Stimulated activated CD4-positive, alpha-beta T cell treated with anti-CD3 and anti-CD28 coated beads, Interleukin-4, amount 100 ng/mL, for 1 hour (primary cell): ENCODE measurements at places on chromosomes 6 and 20.
A peak's percentile ranks its signal among the peaks of the same experiment; 100 is the strongest.

- DNase-seq = no peak
Measured at GRCh38 chr6:4567141-4567540, 209.1 kb upstream of the CDYL start.

DNA sequence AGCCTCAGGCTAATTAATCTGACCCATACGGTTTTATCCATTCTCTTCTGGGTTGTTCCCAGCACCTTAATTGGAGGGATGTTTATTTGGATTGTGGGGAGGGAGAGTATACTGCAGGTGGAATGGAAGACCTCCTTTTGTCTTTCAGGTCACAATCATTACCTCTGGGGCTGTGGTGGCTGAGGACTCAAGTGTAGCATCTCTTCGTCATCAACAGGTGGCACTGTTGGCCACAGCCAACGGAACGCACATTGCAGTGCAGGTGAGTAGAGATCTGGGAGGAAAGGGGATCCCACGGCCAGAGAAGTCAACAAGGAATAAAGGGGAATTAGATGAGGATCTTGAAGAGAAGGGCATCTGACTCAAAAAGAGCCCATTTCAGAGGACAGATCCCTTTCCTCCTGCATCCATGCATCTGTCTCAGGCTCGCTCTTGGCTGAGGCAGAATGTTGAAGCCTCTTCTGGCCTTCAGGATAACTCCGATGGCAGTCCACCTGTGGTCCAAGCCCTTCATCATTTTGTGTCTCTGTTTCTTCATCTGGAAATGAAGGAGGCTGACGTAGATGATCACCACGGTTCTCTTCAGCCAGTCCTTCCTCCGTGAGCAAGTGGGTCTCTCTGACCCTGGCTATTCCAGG, 3.2 kb upstream of the DEF6 start:
- peak; percentile 47 for DNase-seq

- DNase-seq = no peak
Measured at GRCh38 chr6:142857233-142857761, 87.7 kb downstream of the HIVEP2 start.

GRCh38 chr6:7644417-7644816, 54.4 kb downstream of the SNRNP48 start:
- no peak for DNase-seq

GRCh38 chr6:93165850-93166430, 253.4 kb downstream of the EPHA7 start:
- DNase-seq = no peak

DNA sequence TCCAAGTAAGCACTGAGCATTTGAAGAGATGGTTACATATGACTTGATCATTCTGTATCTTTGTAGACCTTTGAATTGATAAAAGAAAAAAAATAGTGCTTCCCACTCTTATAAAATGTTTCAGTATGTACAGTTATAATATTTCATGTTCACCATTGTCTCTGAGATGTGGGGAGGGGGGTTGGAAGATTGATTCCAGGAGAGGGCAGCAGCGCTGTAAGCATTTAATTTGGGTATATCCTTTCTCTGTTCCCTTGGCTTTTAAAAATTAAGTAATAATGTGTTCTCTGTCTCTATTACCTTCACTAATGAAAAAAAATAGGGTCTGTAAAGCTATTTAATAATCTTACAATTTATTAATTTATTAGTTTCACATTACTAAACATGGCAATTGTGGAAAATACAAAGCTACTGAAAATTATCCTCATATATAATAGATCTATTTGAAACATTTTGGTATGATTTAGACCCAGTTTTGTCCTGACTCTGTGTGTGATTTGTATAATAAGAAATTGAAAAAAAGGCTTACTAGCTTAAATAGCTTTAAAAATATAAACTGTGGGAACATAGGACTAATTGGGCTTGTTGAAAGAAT, 341.2 kb downstream of the CDKAL1 start:
- DNase-seq = no peak

DNA sequence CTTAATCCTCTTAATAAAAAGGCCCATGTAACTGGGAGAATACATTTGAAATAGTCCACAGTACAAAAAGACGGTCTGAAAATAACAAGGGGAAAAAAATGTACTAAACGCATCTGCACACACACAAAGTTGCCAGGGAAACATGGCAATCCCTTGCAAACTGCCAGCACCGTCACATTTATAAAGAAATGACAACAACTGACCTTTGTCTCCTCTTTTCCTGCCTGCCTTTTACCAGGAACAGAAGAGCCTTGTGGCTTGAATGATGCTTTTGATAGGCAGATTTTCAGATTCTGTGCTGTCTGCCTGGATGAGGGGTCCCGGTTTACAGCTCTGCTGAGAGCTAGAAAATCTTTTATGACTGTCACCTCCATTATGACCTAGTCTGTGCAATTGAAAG, 308.6 kb upstream of the ZFP64 start:
- no peak for DNase-seq

GRCh38 chr6:104930939-104931338, 26.0 kb upstream of the LIN28B start:
- no peak for DNase-seq

DNA sequence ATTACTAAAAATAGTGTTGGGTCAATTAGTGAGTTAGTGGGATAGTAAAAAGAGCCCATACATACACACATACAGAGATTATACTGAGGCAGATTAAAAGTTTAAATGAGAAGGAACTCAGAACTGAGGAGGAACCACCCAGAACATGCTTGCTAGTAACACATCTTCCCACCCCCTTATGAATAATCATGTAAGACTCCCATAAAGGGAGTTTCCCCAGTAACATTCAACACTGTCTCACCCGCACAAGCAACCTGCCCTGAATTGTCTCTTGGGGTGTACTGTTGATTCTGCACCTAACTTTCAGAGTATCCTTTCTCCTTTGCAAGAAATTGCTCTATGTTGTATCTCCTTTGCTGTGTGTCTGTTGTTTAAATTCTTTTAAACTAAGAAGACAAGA, 11.1 kb upstream of the HLA-DQB2 start:
- DNase-seq = no peak

- no peak for DNase-seq
Measured at GRCh38 chr6:125944434-125944816, 12.1 kb upstream of the HINT3 start.

DNA sequence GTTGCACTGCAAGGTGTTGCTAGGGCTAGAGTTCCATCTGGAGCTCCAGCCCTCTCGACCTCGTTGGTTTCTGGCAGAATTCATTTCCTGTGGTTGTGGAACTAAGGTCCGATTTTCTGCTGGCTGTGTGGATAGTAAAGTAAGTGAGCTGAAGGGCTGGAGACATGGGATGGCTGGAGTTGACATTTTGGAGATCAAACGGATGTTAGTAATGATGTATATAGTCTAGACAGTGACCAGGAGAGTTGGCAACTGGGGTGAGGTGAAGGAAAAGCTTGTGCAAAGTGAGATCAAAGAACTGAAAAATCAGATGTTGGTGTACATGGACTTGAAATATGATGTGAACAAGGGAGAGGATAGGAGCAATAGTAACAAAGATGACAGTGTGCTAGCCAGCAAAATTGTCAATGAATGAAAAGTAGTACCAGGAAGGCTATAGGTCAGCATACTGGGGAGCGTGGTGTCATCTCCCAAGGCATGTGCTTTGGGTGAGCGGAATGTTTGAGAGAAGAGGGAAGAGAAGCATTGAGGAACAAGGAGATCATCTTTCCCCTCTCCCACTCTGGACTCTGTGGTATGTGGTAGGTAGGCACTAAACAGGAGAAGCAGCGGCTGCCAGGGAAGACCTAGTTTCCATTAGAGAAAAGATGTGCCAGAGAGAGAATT, 7.8 kb downstream of the QRSL1 start:
- no peak for DNase-seq

DNA sequence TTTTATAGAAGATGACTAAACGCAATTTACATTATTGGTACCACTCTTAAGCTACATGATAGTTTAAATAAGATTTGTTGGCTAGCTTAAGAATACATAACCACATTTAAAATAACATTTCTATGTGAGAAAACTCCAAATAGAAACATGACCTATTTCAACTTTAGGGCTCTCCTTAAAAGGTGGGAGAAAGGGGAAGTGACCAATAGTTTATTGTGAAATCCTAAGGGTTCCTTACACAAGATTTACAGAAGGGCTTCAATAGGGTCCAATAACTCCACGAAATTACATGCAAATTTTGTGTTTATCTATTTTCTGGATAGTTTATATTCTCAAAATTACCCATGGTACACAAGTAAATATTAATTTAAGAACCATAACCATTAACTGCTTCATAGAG, 91.6 kb upstream of the DST start:
- DNase-seq = no peak

GRCh38 chr20:33653218-33653899, 8.8 kb upstream of the C20orf144 start:
- DNase-seq = peak; percentile 32

GRCh38 chr6:107106165-107106564, 9.2 kb downstream of the BEND3 start:
- no peak for DNase-seq

- no peak for DNase-seq
Measured at GRCh38 chr20:5159928-5160327, 33.1 kb downstream of the CDS2 start.

DNA sequence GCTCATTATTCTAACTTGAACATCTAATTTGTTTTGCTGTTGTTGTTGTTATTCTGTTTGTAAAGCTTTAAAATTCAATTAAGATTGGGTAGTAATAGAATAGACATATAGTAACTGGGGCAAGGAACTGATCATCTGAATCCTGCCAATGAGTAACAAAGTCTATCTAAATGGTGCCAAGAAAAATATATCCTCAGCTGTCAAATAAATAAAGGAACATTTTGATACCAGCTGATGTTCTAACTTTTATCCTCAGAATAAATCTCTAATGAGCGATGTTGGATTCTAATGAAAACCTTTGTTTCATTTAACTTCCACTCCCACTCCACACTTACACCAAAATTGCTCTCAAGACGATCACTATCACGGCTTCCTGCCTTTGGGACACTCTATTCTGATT, 210.9 kb downstream of the TINAG start:
- DNase-seq = no peak

DNA sequence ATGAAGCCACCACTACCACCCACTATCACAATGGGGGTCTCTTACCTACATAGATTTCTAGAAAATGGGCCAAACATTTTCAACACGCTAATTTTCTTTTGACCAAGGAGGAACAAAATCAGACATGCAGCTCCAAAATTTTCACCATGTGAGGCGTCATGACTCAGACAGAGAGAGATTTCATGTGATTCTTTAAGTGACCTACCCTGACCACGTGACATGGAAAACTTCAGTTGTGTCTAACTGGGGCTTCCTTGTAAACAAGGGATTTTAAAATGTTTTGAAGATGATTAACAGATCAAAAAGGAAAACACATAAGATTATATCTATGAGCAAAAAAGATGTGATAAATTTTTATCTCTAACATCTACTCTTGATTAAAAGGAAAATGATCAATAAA, 199.2 kb downstream of the TBXT start:
- no peak for DNase-seq

- no peak for DNase-seq
Measured at GRCh38 chr6:35491558-35492257, 5.2 kb downstream of the TEAD3 start.

DNA sequence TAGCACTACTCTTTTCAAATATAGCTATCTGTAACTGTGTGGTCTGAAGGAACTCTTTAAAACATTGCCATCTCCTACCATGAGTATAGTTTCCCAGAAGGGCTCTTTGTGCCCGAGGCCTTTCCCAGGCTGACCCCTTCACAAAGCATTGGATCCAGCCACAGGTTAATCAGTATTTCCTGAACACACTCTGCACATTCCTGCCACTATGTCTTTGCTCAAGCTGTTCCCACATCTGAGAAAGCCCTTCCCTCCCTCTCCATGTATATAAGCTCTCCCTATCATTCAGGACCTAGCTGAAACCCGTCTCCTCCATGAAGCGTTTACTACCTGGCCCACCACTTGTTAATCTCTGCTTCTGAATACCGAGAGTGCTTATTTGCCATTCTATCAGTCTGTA, 47.8 kb upstream of the PKHD1 start:
- DNase-seq = no peak

DNA sequence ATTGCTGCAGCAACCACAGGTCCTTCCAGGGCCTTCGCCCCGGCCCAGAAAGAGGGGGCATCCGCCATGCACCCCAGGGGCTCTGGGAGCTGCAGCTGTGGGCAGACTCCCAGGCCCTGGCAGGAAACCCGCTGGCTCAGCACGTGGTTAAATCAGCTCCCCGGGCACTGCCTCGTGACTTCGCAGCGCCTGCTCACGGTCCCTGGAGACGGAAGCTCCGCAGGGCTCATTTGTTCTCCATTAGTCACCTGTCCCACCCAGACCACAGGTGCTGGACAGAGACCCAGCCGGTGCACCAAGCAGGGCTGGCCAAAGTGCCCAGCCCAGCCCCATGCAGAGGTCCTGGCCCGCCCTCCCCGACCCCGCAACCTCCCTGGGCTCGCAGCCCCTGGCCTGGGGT, 14.7 kb downstream of the KCNQ2 start:
- DNase-seq = no peak

DNA sequence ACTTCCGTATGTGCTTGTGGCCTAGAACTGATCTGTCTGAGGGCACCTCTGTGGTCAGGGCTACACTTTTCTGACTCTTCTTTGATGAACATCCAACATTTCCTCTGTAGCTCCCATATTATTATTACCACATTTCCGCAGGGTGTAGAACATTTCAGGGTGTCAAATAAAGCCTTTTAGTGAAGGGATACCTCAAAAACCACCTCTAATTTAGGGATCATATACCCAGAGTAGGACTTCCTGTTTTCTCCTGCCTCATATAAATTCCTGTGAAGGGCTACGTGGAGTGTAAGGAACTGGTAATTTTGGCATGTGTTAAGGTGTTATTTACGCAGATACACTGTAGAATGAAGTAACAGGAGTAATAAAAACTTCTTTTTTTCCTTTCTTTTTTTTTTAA, 5.5 kb upstream of the MUC22 start:
- DNase-seq = no peak

DNA sequence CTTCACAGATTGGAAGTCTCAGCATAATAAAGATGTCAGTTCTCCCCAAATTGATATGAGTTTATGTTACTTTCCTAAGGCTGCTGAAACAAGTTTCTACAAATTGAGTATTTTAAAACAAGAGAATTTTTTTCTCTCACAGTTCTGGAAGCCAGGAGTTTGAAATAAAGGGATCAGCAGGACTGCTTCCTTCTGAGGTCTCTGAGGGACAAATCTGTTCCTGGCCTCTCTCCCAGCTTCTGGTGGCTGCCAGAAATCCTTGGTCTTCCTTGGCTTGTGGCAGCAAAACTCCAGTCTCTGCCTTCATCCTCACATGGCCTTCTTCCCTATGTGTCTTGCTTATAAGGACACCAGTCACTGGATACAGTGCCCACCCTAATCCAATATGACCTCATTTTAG, 136.1 kb downstream of the TFAP2A start:
- DNase-seq = no peak

- peak; percentile 39 for DNase-seq
Measured at GRCh38 chr20:51574248-51575033, 31.9 kb upstream of the NFATC2 start.

DNA sequence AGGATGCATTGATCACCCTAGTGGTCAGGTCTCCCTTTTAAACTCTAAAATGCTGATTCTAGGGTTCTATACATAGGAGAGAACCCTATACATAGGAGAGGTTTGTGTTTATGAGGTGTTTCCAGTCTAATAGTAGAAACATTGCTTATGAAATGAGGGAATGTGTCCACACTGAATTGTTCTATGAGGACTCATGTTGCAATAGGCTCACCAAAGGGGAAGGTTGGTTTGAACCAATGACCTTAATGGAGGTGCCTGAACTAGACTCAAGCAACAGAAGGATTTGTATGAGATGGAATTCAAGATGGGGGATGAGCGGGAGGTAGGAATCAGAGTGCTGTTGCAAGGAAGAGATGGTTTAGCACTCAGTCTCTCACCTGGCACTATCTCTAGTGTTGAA, 33.5 kb upstream of the UBR2 start:
- no peak for DNase-seq

GRCh38 chr6:56582236-56582635, 60.5 kb downstream of the DST start:
- no peak for DNase-seq
